Endothelial cell (in vitro differentiated cells): ENCODE measurements at places on chromosomes 4 and X.

- no peak overlapping the region for H3K27ac ChIP-seq
- peaks cover 10% of the 10 kb centered on the region for H3K4me1 ChIP-seq
- DNase-seq = no peak
- H3K27me3 ChIP-seq = no peaks in the 10 kb centered on the region
- no peak overlapping the region for H3K4me3 ChIP-seq
- no peaks in the 10 kb centered on the region for H3K36me3 ChIP-seq
These were observed 2.8 kb downstream of the TMPRSS11D start for GRCh38 chr4:67880866-67881610.

- H3K4me1 ChIP-seq = no peaks in the 10 kb centered on the region
- no peaks in the 10 kb centered on the region for H3K36me3 ChIP-seq
- no peak overlapping the region for H3K4me3 ChIP-seq
These were observed 30.1 kb downstream of the TEX13A start for GRCh38 chrX:105190252-105190853.

GRCh38 chrX:100297728-100298127, 112.3 kb downstream of the PCDH19 start:
- no peak overlapping the region for H3K4me3 ChIP-seq
- no peaks in the 10 kb centered on the region for H3K36me3 ChIP-seq
- DNase-seq = no peak
- no peaks in the 10 kb centered on the region for H3K4me1 ChIP-seq
- no peak overlapping the region for H3K27ac ChIP-seq

- DNase-seq = no peak
- H3K27me3 ChIP-seq = peaks cover 6% of the 10 kb centered on the region
- peak overlapping the region; percentile 11 for H3K4me3 ChIP-seq
- H3K36me3 ChIP-seq = peaks cover 27% of the 10 kb centered on the region
These were observed 57.1 kb downstream of the RELL1 start for GRCh38 chr4:37628977-37629609.

DNA sequence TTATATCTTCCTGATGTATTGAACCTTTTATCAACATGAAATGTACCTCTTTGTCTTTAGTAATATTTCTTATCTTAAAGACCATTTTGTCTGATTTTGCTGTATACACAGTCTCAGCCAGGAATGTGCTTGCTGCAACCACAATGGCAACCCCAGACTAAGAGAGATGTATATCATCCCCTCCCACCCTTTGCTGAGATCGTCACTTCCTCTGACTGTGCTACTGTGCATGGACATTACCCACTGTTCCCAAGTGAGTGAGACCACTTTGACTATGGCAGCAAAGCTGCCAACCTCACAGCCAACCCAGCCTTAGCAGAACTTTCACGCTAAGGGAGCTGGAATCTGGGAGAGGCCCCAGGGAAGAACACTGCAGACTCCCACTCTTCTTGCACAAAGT, 46.0 kb downstream of the EIF2S3 start:
- H3K27ac ChIP-seq = no peak overlapping the region
- H3K36me3 ChIP-seq = no peaks in the 10 kb centered on the region
- no peak for DNase-seq

DNA sequence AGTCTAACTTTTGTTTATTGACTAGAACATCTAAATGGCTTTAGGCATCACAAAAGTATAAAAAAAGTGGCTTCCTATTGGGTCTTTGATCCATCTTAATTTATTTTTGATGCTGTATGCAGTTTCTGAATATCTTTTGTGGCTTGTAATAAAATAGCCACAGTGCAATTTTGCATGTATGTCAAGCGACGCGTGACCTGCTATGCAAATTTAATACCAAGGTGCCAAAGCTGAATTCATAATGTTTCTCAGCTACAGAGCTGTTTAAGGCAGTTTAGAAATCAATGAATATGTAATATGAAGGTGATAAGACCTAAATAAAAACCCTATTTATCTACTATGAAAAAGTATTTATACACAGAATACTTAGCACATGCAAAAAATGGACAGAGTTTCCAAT, 197.8 kb downstream of the AFF2 start:
- no peaks in the 10 kb centered on the region for H3K4me1 ChIP-seq
- H3K27me3 ChIP-seq = no peaks in the 10 kb centered on the region
- H3K36me3 ChIP-seq = no peaks in the 10 kb centered on the region
- no peak for DNase-seq
- no peak overlapping the region for H3K4me3 ChIP-seq

GRCh38 chr4:15339737-15340136, 88.1 kb upstream of the C1QTNF7 start:
- H3K4me3 ChIP-seq = no peak overlapping the region
- no peak overlapping the region for H3K27ac ChIP-seq
- H3K4me1 ChIP-seq = no peaks in the 10 kb centered on the region
- no peak for DNase-seq
- H3K36me3 ChIP-seq = no peaks in the 10 kb centered on the region

DNA sequence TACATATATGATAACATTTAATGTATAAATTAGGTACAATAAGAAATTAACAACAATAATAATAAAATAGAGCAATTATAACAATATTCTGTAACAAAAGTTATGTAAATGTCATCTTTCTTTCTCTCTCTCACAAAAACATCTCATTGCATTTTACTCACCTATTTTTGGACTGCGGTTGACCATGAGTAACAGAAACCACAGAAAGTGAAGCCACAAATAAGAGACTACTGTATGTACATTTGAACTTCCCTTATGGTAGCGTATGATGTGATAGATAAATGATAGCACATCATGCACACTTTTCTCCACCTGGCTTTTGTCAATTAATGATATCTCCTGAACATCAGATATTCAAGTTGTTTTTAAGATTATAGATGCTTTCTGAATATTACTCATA, 80.5 kb downstream of the HNRNPD start:
- no peaks in the 10 kb centered on the region for H3K4me1 ChIP-seq
- no peak for DNase-seq
- no peaks in the 10 kb centered on the region for H3K27me3 ChIP-seq
- no peak overlapping the region for H3K27ac ChIP-seq
- no peaks in the 10 kb centered on the region for H3K36me3 ChIP-seq

GRCh38 chr4:183300070-183300469, 20.0 kb downstream of the CLDN22 start:
- H3K4me1 ChIP-seq = peaks cover 14% of the 10 kb centered on the region
- no peak overlapping the region for H3K4me3 ChIP-seq
- peaks cover 3% of the 10 kb centered on the region for H3K36me3 ChIP-seq
- DNase-seq = no peak
- no peak overlapping the region for H3K27ac ChIP-seq
